Kidney (tissue), 22 donors: ENCODE measurements at places on chromosomes 2 and 18. TPM values are rescaled to one million over a fixed set of nuclear protein-coding genes. Genes with fewer than 3 reads are reported as not detected.

DNA sequence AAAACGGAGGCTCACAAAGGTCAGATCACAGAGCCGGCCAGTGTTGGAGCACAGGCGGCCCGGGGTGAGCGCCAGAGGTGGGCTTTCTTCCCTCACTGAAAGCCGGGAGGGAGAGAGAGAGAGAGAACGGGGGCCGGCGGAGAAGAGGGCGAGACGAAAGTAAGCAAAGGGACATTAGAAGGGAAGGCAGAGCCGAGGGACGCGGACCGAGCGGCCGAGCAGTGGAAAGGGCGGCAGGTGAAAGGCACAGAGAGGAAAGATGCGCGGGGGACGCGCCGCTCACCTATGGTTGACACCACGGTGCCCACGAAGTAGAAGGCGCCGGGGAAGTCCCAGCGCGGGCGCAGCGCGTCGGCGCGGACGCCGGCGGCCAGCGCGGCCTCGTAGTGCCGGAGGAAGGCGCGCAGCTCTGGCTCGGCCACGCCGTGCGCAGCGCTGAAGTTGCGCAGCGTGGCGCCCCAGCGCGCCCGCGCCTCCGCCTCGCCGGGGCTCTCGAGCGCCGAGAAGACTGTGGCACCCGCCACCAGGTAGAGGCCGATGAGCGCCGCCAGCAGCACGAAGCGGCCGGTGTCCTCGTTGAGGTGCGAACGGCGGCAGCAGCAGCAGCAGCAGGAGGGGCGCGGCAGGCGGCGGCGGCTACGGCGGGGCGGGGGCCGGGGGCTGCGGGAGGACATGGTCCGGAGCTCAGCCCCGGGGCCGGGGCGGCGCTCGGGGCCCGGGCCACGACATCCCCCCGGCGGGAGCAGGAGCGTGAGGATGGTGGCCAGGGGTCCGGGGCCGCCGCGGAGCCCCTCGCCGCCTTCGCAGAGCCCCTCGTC lies 166.9 kb downstream of the MSH2 start:
- peak; percentile 42 for DNase-seq
- H3K36me3 ChIP-seq, result no peaks in the 10 kb centered on the region
- no peak overlapping the region for H3K4me3 ChIP-seq
- no peaks in the 10 kb centered on the region for H3K4me1 ChIP-seq

GRCh38 chr2:67015681-67016080 lies 381.5 kb upstream of the ETAA1 start:
- DNase-seq, result no peak
- H3K4me1 ChIP-seq, result no peaks in the 10 kb centered on the region
- H3K4me3 ChIP-seq, result no peak overlapping the region

- H3K36me3 ChIP-seq, result peaks cover 20% of the 10 kb centered on the region
- H3K27ac ChIP-seq, result no peak overlapping the region
- DNase-seq, result peak; percentile 76
- peaks cover under 1% of the 10 kb centered on the region for H3K4me1 ChIP-seq
- no peak overlapping the region for H3K4me3 ChIP-seq
- no peaks in the 10 kb centered on the region for H3K27me3 ChIP-seq
Measured at GRCh38 chr2:71348302-71348701, 16.7 kb downstream of the ZNF638 start.

The UGT1A9 gene
- polyA plus RNA-seq, result 414 TPM

GRCh38 chr2:230124757-230125431 lies 56.2 kb upstream of the SLC16A14 start:
- peak; percentile 7 for DNase-seq
- H3K27ac ChIP-seq, result no peak overlapping the region
- H3K4me3 ChIP-seq, result no peak overlapping the region
- peaks cover 4% of the 10 kb centered on the region for H3K4me1 ChIP-seq
- no peaks in the 10 kb centered on the region for H3K27me3 ChIP-seq

GRCh38 chr2:68487773-68488355 lies 20.5 kb downstream of the APLF start:
- no peaks in the 10 kb centered on the region for H3K36me3 ChIP-seq
- H3K4me3 ChIP-seq, result no peak overlapping the region
- no peak for DNase-seq
- H3K27me3 ChIP-seq, result no peaks in the 10 kb centered on the region

The AP1S3 gene
- 2.5 TPM for polyA plus RNA-seq

The MOB1A gene
- polyA plus RNA-seq, result 36.2 TPM

The EML6 gene
- polyA plus RNA-seq, result 1.7 TPM

DNA sequence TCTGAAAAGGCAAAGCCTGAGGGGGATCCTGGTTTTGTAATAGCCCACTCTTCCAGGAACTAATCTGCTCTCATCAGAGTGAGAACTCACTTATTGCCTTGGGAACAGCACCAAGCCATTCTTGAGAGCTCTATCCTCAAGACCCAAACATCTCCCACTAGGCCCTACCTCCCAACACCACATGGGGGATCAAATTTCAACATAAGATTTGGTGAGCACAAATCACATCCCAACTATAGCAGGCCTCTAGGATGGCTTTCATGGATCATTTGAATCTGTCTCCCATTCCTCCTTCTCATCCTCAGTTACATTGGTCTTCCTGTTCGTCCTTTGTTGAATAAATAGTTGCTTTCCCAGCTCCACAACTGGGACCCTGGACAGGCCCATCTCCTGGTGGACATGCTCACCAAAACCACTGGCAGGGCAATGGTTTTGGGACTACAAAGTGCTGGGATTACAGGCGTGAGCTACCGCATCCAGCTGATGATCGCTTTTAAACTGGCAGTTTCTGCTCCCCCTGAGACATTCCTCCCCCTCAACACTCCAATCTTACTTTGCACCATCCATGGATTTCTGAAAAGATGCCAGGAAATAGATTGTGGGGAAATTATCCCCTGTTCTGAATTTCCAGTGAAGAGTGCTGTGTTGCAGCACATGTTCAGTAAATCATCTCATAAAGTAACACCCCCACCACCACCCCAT lies 42.6 kb downstream of the MCFD2 start:
- no peak for DNase-seq
- H3K4me1 ChIP-seq, result peaks cover 14% of the 10 kb centered on the region
- peak overlapping the region; percentile 74 for H3K27ac ChIP-seq

DNA sequence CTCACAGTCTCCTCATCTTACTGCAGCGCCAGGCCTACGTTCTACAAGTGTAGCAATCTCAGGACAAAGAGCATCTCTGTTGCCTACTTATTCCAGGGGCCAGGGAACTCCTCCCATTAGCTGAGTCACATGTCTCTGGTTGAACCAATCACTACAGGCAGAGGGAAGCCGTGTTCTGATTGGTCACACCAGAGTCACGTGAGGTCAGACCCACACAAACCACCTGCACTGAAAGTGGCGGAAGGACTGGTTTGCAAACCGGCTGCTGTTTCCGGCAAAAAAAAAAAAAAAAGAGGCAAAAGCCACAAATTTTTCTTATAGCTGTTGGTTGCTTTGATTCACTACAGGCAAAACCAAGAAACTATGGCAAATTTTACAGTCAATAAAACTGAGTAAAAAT lies 21.9 kb upstream of the USP14 start:
- DNase-seq, result no peak
- no peak overlapping the region for H3K27ac ChIP-seq
- no peaks in the 10 kb centered on the region for H3K36me3 ChIP-seq
- no peak overlapping the region for H3K4me3 ChIP-seq
- H3K4me1 ChIP-seq, result no peaks in the 10 kb centered on the region

- no peaks in the 10 kb centered on the region for H3K36me3 ChIP-seq
- H3K4me1 ChIP-seq, result peaks cover under 1% of the 10 kb centered on the region
- DNase-seq, result peak; percentile 77
- H3K4me3 ChIP-seq, result peak within 1 kb of the TSS; percentile 28
Measured at GRCh38 chr2:37344453-37345361, at the start of gene QPCT. Gene QPCT (plus strand): TSS chr2:37344630. CDS start chr2:37344732, 102 bp downstream.

DNA sequence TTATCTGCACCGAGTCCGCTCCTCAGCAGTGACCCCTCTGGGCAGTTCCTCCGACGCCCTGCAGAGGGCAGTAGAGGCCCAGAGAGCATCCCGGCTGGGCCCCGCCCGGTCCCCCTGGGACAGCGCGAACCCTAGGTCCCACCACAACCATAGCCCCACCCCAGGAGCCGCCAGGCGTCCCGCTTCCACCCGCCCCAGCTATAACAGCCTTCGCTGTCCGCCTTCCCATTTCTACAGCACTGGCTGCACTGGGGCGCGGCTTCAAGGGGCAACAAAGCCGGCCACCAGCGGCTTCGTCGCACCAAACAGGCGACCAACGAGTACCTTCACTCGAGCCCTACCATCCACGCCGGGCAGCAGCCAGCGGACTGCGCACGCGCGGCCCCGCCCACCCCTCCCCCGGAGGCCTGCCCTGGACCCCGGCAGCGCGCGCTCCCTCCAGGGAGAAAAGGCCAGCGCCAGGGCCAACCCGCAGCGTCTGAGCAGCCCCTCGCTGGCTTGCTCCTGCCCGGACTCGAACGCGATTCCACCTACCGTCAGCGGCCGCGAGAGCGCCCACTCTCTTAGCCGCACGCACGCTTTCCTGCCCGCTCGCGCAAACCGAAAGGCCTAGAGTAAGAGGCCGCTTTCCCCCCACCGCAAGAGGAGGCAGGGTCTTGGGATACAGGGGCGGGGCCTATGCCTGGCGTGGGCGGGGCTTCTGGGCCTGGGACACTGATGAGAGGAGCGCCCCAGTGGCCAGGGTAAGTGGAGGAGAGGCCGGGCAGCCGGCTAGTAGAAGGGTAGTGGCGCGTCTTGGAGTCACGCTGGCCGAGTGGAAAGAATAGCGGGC lies at the start of gene NHEJ1:
NHEJ1 (minus strand) TSS at position 630 of the 832 bp plus-strand sequence. CDS start 2,453 bp downstream, outside the sequence.
- DNase-seq, result peak; percentile 98
- H3K4me3 ChIP-seq, result peak within 1 kb of the TSS; percentile 68
- H3K27me3 ChIP-seq, result no peaks in the 10 kb centered on the region
- H3K4me1 ChIP-seq, result no peaks in the 10 kb centered on the region

DNA sequence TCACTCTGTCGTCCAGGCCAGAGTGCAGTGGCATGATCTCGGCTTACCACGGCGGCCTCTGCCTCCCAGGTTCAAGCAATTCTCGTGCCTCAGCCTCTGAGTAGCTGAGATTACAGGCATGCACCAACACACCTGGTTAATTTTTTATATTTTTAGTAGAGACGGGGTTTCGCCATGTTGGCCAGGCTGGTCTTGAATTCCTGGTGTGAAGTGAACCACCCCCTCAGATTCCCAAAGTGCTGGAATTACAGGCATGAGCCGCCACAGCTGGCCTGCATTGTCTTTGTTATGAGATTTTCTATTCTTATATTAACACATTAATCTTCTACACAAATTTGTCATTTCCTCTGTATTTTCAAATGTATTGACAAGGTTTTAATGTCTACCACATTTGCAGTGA lies 75.2 kb downstream of the SEPTIN10 start:
- no peaks in the 10 kb centered on the region for H3K4me1 ChIP-seq
- H3K27ac ChIP-seq, result peak overlapping the region; percentile 28
- no peak overlapping the region for H3K4me3 ChIP-seq
- no peak for DNase-seq

The FOXI3 gene
- polyA plus RNA-seq, result not detected

The NEB gene
- 1.6 TPM for polyA plus RNA-seq

The SDC1 gene
- polyA plus RNA-seq, result 206 TPM

The TGIF1 gene
- 38.5 TPM for polyA plus RNA-seq

The OLA1 gene
- 90.0 TPM for polyA plus RNA-seq

The CCDC150 gene
- 7.3 TPM for polyA plus RNA-seq

GRCh38 chr2:113138428-113139322 lies 11.3 kb downstream of the IL1RN start:
- H3K36me3 ChIP-seq, result no peaks in the 10 kb centered on the region
- no peak overlapping the region for H3K27ac ChIP-seq
- DNase-seq, result peak; percentile 90
- H3K4me3 ChIP-seq, result peak overlapping the region; percentile 42
- H3K27me3 ChIP-seq, result no peaks in the 10 kb centered on the region
- no peaks in the 10 kb centered on the region for H3K4me1 ChIP-seq

The CRYGB gene
- polyA plus RNA-seq, result not detected

- H3K27ac ChIP-seq, result no peak overlapping the region
- no peaks in the 10 kb centered on the region for H3K36me3 ChIP-seq
- DNase-seq, result no peak
- no peaks in the 10 kb centered on the region for H3K27me3 ChIP-seq
- no peak overlapping the region for H3K4me3 ChIP-seq
Measured at GRCh38 chr2:173934895-173935294, 30.3 kb downstream of the SP3 start.

DNA sequence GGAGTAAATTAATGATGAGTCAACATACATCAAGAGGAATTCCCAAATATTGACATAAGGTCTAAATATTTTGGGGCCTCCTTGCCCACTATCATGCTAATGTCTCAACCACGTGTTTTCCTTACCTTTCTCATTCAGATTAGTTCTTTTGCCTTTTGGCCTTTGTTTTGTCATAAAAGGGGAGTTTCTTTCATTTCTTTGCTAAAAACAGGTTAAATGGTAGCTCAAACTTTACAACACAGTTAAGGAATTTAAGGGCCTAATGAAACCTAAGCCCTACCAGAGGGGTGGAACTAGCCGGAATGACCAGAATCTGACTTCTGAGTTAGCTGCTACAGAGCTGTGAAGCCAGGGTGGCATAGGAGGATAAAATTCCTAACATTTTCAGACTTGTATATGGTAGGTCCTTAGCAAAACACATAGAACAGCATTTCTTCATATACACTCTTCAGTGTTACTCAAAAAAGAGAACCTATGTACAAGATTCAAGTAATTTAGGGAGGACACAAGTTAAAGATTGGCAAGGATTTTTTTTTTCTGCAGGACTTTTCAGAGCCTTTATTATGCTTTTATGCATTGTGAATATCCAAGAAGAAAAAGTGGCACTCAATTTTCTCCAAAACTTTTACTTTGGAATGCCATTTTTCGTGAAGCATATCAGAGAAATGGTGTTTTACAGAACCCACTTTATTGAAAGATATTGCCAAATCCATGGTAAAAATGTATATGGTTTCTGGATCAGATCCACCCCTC lies 633.1 kb downstream of the ARHGAP15 start:
- no peaks in the 10 kb centered on the region for H3K27me3 ChIP-seq
- no peak for DNase-seq
- no peaks in the 10 kb centered on the region for H3K4me1 ChIP-seq
- H3K36me3 ChIP-seq, result no peaks in the 10 kb centered on the region
- H3K4me3 ChIP-seq, result no peak overlapping the region
- no peak overlapping the region for H3K27ac ChIP-seq

DNA sequence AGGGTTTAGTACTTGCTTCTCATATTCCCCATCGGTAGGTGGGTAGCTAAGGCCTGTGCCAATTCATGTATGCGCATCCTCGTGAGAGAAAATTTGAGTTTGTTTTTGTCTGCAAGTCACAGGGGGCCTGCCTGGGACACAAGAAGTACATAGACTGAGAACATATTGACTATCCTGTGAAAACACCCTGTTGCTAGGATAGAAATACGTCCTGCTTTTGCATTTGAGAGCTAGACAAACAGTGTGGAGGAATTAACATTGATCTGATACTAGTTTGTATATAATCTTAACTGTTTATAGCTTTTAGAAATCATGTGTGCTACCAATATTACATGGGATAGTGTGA lies 10.9 kb downstream of the WDR7 start:
- H3K36me3 ChIP-seq, result no peaks in the 10 kb centered on the region
- H3K4me3 ChIP-seq, result no peak overlapping the region
- no peak overlapping the region for H3K27ac ChIP-seq
- no peak for DNase-seq
- no peaks in the 10 kb centered on the region for H3K4me1 ChIP-seq
- H3K27me3 ChIP-seq, result no peaks in the 10 kb centered on the region
